Colonic mucosa (tissue), 4 donors: ENCODE measurements at places on chromosomes 4 and X. TPM values are rescaled to one million over a fixed set of nuclear protein-coding genes. Genes with fewer than 3 reads are reported as not detected.

Gene IL1RAPL1
- 0.10 TPM for total RNA-seq

Gene GRIA2
- not detected for total RNA-seq

Gene TLL1
- 2.4 TPM for total RNA-seq

Gene HTRA3
- 1.3 TPM for total RNA-seq

Gene RXFP1
- total RNA-seq, result 0.37 TPM

Gene CXCL13
- 0.35 TPM for total RNA-seq

Gene DMD
- total RNA-seq, result 24.5 TPM

Gene MTTP
- 0.69 TPM for total RNA-seq

Gene HMX1
- not detected for total RNA-seq

Gene TMEM31
- not detected for total RNA-seq

Gene HNRNPH2
- total RNA-seq, result 61.7 TPM

Gene RAB40AL
- 0.74 TPM for total RNA-seq

Gene TASL
- total RNA-seq, result 0.49 TPM

Gene RAB9A
- total RNA-seq, result 23.0 TPM

Gene PCDH18
- total RNA-seq, result 8.8 TPM

Gene DMRTC1
- total RNA-seq, result not detected

Gene TLR1
- 4.7 TPM for total RNA-seq

Gene ZNF674
- total RNA-seq, result 4.0 TPM

Gene MUC7
- total RNA-seq, result not detected

Gene CT45A7
- not detected for total RNA-seq

Gene CLGN
- total RNA-seq, result 0.25 TPM

Gene LDOC1
- total RNA-seq, result 1.6 TPM

Gene PRRG3
- total RNA-seq, result 0.05 TPM

Gene EVC2
- total RNA-seq, result 0.49 TPM

Gene ZFP42
- total RNA-seq, result 0.12 TPM

Gene LONRF3
- total RNA-seq, result 7.8 TPM

Gene PNPLA4
- total RNA-seq, result 29.5 TPM

Gene CNGA1
- 15.9 TPM for total RNA-seq

Gene PJA1
- 9.8 TPM for total RNA-seq

Gene AMER1
- 3.2 TPM for total RNA-seq

Gene GSX2
- total RNA-seq, result not detected

Gene RASL11B
- total RNA-seq, result 0.35 TPM

Gene RAB41
- total RNA-seq, result not detected

Gene TLR3
- 13.6 TPM for total RNA-seq

Gene LEF1
- 2.1 TPM for total RNA-seq

Gene HSFX4
- total RNA-seq, result not detected

Gene BEX5
- total RNA-seq, result 2.4 TPM

Gene FHDC1
- total RNA-seq, result 13.9 TPM

Gene SHROOM3
- total RNA-seq, result 142 TPM

Gene ERCC6L
- 1.7 TPM for total RNA-seq

Gene SPANXN3
- total RNA-seq, result not detected

Gene SMARCA1
- 3.0 TPM for total RNA-seq

Gene LANCL3
- total RNA-seq, result 3.5 TPM

Gene DGAT2L6
- total RNA-seq, result not detected

Gene SLC2A9
- total RNA-seq, result 4.3 TPM

Gene PDE6B
- 1.2 TPM for total RNA-seq

Gene CHRNA9
- not detected for total RNA-seq

Gene PAGE2
- total RNA-seq, result not detected

Gene POU4F2
- total RNA-seq, result not detected

Gene ARL9
- total RNA-seq, result 0.29 TPM

Gene ODAPH
- not detected for total RNA-seq

Gene TRAM1L1
- total RNA-seq, result 0.27 TPM

Gene PNMA5
- not detected for total RNA-seq

Gene PORCN
- 5.3 TPM for total RNA-seq

Gene SLITRK4
- 0.07 TPM for total RNA-seq

Gene PLAC8
- total RNA-seq, result 715 TPM
